ENCODE measurements at places on chromosomes 2 and 18. TPM values are rescaled to one million over a fixed set of nuclear protein-coding genes. Genes with fewer than 3 reads are reported as not detected.

- no peak for DNase-seq
- H3K4me3 ChIP-seq: no peak overlapping the region
- peaks cover 36% of the 10 kb centered on the region for H3K4me1 ChIP-seq
- H3K27ac ChIP-seq: no peak overlapping the region
- H3K27me3 ChIP-seq: no peaks in the 10 kb centered on the region
These were observed 79.0 kb downstream of the TTC21B start for GRCh38 chr2:165874445-165875039.

The KIF5C gene
- total RNA-seq: 13.5 TPM

GRCh38 chr2:158202161-158202815, 100.6 kb downstream of the UPP2 start:
- no peak overlapping the region for H3K4me3 ChIP-seq
- H3K27me3 ChIP-seq: peaks cover 23% of the 10 kb centered on the region
- H3K36me3 ChIP-seq: no peaks in the 10 kb centered on the region

The MATN3 gene
- not detected for total RNA-seq

The ASB18 gene
- not detected for total RNA-seq

- no peaks in the 10 kb centered on the region for H3K4me1 ChIP-seq
- no peaks in the 10 kb centered on the region for H3K36me3 ChIP-seq
- no peaks in the 10 kb centered on the region for H3K27me3 ChIP-seq
- H3K27ac ChIP-seq: no peak overlapping the region
These were observed 487.4 kb upstream of the ZEB2 start for GRCh38 chr2:145007093-145007959.

The FAM210A gene
- total RNA-seq: 46.8 TPM

GRCh38 chr2:152627351-152627957, 89.8 kb downstream of the PRPF40A start:
- H3K36me3 ChIP-seq: no peaks in the 10 kb centered on the region
- no peak overlapping the region for H3K27ac ChIP-seq
- peaks cover 5% of the 10 kb centered on the region for H3K27me3 ChIP-seq
- DNase-seq: no peak

GRCh38 chr2:126616606-126617069, 39.3 kb upstream of the GYPC start:
- no peaks in the 10 kb centered on the region for H3K27me3 ChIP-seq
- DNase-seq: no peak
- no peaks in the 10 kb centered on the region for H3K4me1 ChIP-seq
- no peak overlapping the region for H3K4me3 ChIP-seq

- no peaks in the 10 kb centered on the region for H3K4me1 ChIP-seq
- DNase-seq: no peak
- H3K27me3 ChIP-seq: peaks cover 3% of the 10 kb centered on the region
These were observed 282.0 kb upstream of the RND3 start for GRCh38 chr2:150769421-150769820.

DNA sequence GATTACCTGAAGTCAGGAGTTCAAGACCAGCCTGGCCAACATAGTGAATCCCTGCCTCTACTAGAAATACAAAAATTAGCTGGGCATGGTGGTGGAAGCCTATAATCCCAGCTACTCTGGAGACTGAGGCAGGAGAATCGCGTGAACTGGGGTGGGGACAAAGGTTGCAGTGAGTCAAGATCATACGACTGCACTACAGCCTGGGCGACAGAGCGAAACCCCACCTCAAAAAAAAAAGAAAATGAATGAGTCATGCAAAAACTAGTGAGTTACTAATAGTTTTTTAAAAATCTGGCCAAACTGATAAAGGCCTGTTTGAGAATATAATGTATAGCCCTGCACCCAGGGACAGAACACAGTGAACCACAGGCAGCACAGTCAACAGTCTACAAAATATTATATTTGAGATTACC, 17.5 kb downstream of the AFG3L2 start:
- DNase-seq: no peak
- H3K36me3 ChIP-seq: peaks cover 49% of the 10 kb centered on the region
- H3K4me1 ChIP-seq: no peaks in the 10 kb centered on the region

GRCh38 chr18:48059455-48060010, 129.1 kb upstream of the SMAD2 start:
- H3K4me1 ChIP-seq: no peaks in the 10 kb centered on the region
- H3K27me3 ChIP-seq: peaks cover 18% of the 10 kb centered on the region
- H3K4me3 ChIP-seq: no peak overlapping the region
- H3K36me3 ChIP-seq: no peaks in the 10 kb centered on the region
- no peak overlapping the region for H3K27ac ChIP-seq

GRCh38 chr18:199768-200167, 41.4 kb downstream of the USP14 start:
- H3K36me3 ChIP-seq: peaks cover 39% of the 10 kb centered on the region
- no peak overlapping the region for H3K27ac ChIP-seq
- no peak for DNase-seq
- H3K27me3 ChIP-seq: no peaks in the 10 kb centered on the region

- H3K36me3 ChIP-seq: no peaks in the 10 kb centered on the region
- no peaks in the 10 kb centered on the region for H3K27me3 ChIP-seq
- H3K4me3 ChIP-seq: no peak overlapping the region
- peaks cover 19% of the 10 kb centered on the region for H3K4me1 ChIP-seq
- DNase-seq: no peak
These were observed 73.0 kb upstream of the ZNF397 start for GRCh38 chr18:35167857-35168256.

The PROKR1 gene
- total RNA-seq: not detected

The ELOA2 gene
- total RNA-seq: not detected

GRCh38 chr2:105571445-105571987, 172.7 kb upstream of the FHL2 start:
- H3K36me3 ChIP-seq: no peaks in the 10 kb centered on the region
- H3K27me3 ChIP-seq: peaks cover 6% of the 10 kb centered on the region
- DNase-seq: no peak
- no peak overlapping the region for H3K4me3 ChIP-seq
- H3K27ac ChIP-seq: no peak overlapping the region

DNA sequence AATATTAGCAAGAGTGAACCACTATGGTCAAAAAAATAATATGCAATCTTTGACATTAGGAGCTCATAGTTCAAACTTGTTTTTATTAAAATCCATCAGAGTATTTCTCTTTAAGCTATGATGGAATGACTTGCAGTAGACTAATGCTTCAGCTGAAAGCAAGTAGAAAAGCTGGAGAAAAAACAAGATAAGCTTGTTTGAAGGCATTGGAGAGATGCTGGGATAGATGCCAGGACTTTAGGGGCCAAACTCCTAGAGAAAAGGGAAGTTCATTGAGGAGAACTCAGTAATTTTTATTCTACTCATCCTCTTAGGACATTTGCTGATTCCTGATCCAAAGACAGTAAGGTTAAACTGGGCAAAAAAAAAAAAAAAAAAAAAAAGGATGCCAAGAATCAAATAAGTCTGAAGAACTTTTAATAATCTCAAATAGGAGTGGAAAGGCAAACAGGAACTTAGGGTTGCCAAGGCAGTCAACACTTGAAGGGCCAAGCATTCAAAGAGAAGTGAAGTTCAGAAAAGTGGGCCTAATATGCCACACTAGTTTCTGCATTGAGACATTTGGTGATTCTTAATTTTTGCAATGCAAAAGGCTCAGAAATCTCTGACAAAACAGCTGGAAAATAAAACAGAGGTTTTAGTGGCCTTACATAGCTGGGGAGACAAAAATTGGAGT, 19.7 kb upstream of the AFF3 start:
- peaks cover 2% of the 10 kb centered on the region for H3K36me3 ChIP-seq
- no peak for DNase-seq
- H3K27ac ChIP-seq: no peak overlapping the region

The UGT1A9 gene
- total RNA-seq: not detected

GRCh38 chr2:242019344-242019743, 149.8 kb downstream of the RTP5 start:
- H3K27me3 ChIP-seq: no peaks in the 10 kb centered on the region
- H3K4me1 ChIP-seq: no peaks in the 10 kb centered on the region
- no peak overlapping the region for H3K4me3 ChIP-seq
- H3K27ac ChIP-seq: no peak overlapping the region

The PPM1G gene
- 121 TPM for total RNA-seq

The GLS gene
- 242 TPM for total RNA-seq

DNA sequence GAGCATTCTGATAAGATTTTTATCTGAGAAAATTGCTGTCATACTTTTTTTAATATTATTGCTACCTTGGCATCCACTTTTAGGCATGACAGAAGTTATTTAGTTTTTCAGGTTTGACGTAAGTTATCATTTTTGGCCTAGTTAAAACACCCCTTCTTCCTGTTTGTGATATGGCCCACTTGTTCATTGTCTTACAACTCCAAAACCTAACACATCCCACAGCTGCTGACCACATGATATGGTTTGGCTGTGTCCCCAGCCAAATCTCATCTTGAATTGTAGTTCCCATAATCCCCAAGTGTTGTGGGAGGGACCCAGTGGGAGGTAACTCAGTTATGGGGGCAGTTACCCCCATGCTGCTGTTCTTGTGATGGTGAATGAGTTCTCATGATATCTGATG, 388.1 kb downstream of the SLC4A3 start:
- H3K4me3 ChIP-seq: no peak overlapping the region
- no peak overlapping the region for H3K27ac ChIP-seq
- no peaks in the 10 kb centered on the region for H3K4me1 ChIP-seq
- no peak for DNase-seq
- peaks cover 2% of the 10 kb centered on the region for H3K27me3 ChIP-seq

- no peaks in the 10 kb centered on the region for H3K36me3 ChIP-seq
- H3K27ac ChIP-seq: no peak overlapping the region
- no peak for DNase-seq
- H3K4me1 ChIP-seq: no peaks in the 10 kb centered on the region
- H3K27me3 ChIP-seq: no peaks in the 10 kb centered on the region
These were observed 1400.4 kb downstream of the SUCLG1 start for GRCh38 chr2:83058683-83059082.

DNA sequence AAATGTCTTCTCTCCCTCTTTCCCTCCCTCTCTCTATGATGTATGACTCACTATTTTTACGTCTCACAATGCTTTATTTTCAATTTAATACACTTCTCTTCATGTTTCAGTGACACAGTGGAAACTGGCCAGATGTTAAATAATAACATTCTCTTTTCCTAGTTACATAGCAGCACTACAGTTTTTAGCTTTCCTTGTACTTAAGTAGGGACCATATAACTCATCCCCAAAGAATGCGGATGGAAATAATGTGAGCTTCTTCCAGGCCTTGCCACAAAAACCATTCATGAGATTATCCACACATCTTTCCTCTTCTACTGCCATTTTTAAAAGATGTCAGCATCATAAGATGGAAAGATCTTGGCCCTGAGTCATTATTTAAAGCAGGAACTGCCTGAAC, 789.4 kb downstream of the LRP1B start:
- H3K4me1 ChIP-seq: no peaks in the 10 kb centered on the region
- H3K27ac ChIP-seq: no peak overlapping the region
- no peaks in the 10 kb centered on the region for H3K27me3 ChIP-seq
- H3K4me3 ChIP-seq: no peak overlapping the region
- no peaks in the 10 kb centered on the region for H3K36me3 ChIP-seq

GRCh38 chr2:186962085-186962747, 113.2 kb upstream of the ZSWIM2 start:
- H3K4me1 ChIP-seq: no peaks in the 10 kb centered on the region
- no peak overlapping the region for H3K27ac ChIP-seq
- H3K36me3 ChIP-seq: no peaks in the 10 kb centered on the region
- H3K4me3 ChIP-seq: no peak overlapping the region
- no peaks in the 10 kb centered on the region for H3K27me3 ChIP-seq
- DNase-seq: no peak

GRCh38 chr2:43511199-43511598, 84.6 kb downstream of the THADA start:
- H3K27me3 ChIP-seq: no peaks in the 10 kb centered on the region
- peak; percentile 10 for DNase-seq
- peaks cover 37% of the 10 kb centered on the region for H3K36me3 ChIP-seq
- H3K27ac ChIP-seq: no peak overlapping the region
- H3K4me1 ChIP-seq: peaks cover 38% of the 10 kb centered on the region
- no peak overlapping the region for H3K4me3 ChIP-seq

The COPS9 gene
- total RNA-seq: 62.6 TPM

GRCh38 chr2:205747829-205748386, 65.6 kb downstream of the NRP2 start:
- no peak overlapping the region for H3K4me3 ChIP-seq
- peaks cover 5% of the 10 kb centered on the region for H3K27me3 ChIP-seq
- H3K36me3 ChIP-seq: no peaks in the 10 kb centered on the region
- no peaks in the 10 kb centered on the region for H3K4me1 ChIP-seq
- H3K27ac ChIP-seq: no peak overlapping the region
- no peak for DNase-seq

The UGT1A3 gene
- total RNA-seq: not detected

DNA sequence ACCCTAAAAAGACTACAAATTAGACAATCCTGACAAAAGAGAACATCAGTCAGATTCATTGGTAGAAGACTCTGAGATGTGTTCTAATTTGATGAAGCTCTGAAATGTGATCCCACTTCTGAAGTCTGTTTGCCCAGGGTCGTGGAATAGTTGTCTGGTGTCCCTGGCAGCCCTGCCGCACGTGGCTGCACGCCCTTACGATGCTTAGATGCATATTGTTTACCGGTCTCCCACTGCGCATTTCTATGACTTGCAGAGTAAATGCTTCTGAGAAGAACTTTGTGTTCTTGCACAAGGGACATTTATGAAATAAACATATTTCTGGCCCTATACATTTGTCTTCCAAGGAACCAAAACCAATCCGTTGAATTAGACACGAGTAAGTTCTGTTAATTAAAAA, 243.2 kb downstream of the BABAM2 start:
- H3K4me3 ChIP-seq: no peak overlapping the region
- H3K36me3 ChIP-seq: peaks cover 10% of the 10 kb centered on the region
- DNase-seq: no peak
- no peak overlapping the region for H3K27ac ChIP-seq
- H3K27me3 ChIP-seq: no peaks in the 10 kb centered on the region

DNA sequence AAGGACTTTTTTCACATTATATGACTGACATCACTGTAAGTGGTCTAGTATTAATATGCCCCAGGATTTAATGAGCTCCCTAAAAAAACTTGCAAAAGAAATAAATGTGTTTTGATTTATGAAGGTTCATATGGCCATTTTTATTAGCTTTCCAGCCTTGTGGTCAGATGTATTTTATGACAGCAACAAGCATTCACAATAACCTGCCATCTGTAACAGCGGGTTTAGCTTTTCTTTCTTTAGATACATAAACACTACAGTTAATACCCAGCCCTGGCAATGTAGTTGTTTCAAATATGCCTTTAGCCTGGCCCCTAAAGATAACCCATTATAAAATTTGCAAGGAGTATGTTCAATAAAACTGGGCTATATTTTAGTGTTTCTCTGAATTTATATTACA, 1063.8 kb downstream of the SOCS6 start:
- no peaks in the 10 kb centered on the region for H3K36me3 ChIP-seq
- no peak for DNase-seq
- H3K27me3 ChIP-seq: no peaks in the 10 kb centered on the region

DNA sequence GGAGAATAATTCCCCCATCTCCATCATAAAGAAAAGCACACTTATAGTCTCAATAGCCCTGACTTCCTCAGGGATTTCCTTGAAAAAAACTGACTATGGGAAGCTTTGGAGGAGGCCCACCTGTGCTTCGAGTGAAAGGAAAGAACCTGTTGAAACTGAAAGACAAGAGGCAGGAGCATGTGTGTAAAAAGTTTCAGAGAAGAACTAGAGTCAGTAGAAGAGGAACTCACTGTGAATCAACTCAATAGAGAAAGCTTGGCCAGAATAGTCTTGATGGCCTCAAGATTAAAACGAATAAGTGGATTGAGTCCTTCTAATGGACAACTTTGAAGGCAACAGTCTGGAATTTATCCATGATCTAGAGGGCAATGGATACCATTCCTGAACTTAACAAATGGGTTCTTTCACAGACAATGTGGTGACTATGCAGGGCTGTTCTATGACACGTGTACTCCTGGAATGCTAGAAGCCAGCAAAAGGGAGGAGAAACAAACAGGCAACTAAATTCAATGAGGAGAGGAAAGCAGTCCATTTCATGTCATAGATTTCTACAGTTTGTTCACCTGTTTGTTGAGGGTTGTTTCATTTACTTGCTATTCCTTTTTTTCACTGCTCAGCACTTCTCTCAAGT, 442.3 kb downstream of the GRB14 start:
- H3K4me3 ChIP-seq: no peak overlapping the region
- DNase-seq: no peak
- no peak overlapping the region for H3K27ac ChIP-seq
- no peaks in the 10 kb centered on the region for H3K36me3 ChIP-seq

All from activated CD4-positive, alpha-beta T cell treated with anti-CD3 and anti-CD28 coated beads for 36 hours (primary cell).